Stimulated activated CD4-positive, alpha-beta T cell treated with anti-CD3 and anti-CD28 coated beads, Interleukin-1b, Interleukin-23, amount 100 ng/mL, for 48 hours (primary cell): ENCODE measurements at places on chromosomes 4 and X.
A peak's percentile ranks its signal among the peaks of the same experiment; 100 is the strongest.

- no peak for DNase-seq
Measured at GRCh38 chr4:130646886-130647285, 1550.9 kb downstream of the C4orf33 start.

DNA sequence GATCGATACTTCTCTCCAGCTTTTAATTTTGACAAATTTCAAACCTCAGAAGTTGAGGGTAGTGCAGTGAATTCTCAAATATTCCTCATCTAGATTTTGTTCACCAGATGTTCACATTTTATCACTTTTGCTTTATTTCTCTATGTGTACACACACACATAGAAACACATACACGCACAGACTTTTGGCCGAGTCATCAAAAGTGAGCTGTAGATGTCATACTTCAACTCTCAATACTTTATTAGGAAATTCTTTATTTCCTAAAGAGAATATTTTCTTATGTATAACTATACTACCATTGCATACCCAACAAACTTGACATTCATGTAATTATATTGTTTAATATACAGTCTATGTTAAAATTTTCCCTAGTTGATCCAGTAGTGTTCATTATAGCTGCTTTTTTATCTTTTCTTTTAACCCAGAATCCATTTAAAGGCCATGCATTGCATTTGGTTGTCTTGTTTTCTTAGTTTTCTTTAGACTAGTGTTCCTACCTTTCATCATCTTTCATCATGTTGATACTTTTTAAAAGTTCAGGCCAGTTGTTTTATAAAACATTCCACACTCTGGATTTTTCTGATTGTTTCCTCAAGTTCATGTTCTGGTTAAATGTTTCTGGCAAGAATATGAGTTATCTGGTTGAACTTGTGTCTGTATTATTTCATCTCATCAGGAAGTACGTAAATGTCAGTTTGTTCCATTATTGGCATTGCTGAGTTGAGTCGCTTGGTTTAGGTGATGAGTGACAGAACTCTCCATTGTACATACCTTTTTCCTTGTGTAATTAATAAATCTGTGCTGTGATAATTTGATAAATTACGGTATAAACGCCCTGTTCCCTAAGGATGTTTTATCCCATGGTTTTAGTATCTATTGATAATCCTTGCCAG lies 94.1 kb upstream of the TLR2 start:
- no peak for DNase-seq

GRCh38 chrX:136525738-136526606 lies 6.0 kb upstream of the VGLL1 start:
- peak; percentile 8 for DNase-seq

DNA sequence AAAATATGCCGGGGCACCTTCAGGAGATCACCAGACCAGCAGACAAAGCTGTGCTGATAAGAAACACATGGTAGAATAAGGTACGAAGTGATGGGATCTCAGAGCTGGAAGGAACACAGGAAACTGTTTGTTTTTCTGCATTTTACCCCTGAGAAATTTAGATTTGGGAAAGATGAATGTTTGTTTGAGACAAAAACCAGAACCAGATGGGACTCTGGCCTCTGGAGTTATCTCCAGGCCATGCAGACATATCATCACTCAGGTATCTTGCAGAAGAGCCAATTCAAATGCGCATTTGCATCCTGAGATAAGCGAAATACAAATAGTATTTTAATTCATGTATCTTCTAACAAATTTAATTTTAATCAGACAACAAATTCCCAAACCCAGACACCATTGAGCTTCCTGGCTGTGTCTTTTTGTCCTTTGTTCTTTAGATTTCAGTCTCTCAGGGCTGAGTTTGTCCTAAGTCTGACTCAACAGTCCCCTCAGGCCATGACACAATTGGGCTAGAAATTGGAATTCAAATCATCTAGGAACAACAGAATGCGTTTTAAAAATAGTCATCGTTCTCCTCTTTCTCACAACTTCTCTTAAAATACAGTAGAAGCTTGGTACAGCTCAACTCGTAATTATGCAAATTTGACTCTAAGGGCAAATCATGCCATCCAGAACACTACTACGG lies 159.0 kb downstream of the PACRGL start:
- no peak for DNase-seq

GRCh38 chr4:76545226-76545884 lies 110.3 kb downstream of the SHROOM3 start:
- no peak for DNase-seq

DNA sequence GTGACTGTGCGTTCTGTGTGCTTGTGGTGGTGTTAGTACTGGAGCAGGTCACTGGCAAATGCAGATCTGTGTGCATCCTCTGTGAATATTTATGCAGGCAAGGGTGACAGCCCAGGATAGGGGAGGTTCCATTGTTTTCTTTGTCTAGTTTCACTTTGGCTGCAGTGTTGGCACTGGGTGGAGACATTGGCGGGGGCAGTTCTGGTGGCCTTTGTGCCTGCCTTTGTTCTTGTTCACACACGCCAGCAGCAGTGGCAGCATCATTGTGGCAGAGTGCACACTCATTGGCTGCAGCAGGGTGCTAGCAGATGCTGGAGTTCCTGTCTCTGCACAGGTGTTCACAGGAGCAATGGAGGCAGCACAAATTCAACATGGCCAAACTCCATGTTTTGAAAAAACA lies 495.3 kb downstream of the UBE2NL start:
- no peak for DNase-seq

DNA sequence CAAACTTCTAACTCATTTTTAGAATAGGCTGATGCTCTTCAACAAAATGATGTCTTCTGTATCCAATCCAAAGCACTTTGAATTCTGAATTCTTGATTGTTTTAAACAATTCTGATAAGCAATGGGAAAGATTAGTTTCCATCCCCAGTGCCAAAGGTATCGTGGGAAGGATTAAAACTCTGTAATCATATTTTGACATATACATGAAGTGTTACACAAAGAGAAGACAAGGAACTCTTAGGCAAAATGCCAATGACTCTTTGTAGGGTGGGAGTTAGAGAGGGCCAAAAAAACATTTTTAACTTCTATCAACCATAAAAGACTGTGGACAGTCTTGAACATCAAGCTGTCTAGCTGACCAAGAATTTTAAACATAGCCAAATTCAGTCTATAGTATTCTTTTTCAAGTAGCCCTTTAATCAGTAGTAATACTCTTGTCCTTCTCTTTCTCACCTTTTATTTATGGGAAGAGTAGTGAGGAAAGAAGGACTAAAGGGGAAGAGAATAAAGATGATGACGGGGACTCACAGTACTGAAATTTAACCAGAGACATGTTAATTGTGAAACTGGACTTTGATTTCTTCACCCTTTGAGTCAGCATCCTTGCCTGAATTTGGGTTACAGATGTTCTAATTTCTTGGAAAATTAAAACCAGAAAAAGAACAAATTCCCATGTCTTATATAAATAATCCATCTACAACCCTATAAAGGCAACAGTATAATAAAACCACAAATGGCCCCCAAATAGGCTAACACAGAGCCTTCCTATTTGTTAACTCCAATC lies 51.8 kb upstream of the VEGFD start:
- no peak for DNase-seq

- DNase-seq: no peak
Measured at GRCh38 chr4:88802138-88802537, 104.5 kb upstream of the NAP1L5 start.

- DNase-seq: no peak
Measured at GRCh38 chrX:17375367-17375636, 302 bp downstream of the NHS start.

DNA sequence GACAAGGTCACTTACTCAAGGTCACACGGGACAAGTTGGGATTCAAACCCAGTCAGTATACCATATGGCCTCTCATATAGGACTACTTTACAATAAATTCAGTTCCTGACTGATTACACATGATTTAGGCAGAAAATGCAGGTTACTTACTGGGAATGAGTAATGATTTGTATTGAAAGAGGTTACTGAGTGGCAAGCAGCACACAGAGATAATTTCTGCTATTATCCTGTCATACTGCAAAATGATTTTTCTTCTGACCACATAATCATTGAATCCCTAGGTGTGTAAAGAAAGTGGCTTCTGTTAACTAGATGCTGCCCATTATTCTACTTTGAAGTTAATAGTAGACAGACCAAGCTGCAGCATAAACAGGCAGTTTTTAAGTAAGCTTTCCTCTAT lies 8.2 kb downstream of the FREM3 start:
- DNase-seq: no peak

- DNase-seq: no peak
Measured at GRCh38 chr4:77488882-77489281, 116.7 kb upstream of the CXCL13 start.

DNA sequence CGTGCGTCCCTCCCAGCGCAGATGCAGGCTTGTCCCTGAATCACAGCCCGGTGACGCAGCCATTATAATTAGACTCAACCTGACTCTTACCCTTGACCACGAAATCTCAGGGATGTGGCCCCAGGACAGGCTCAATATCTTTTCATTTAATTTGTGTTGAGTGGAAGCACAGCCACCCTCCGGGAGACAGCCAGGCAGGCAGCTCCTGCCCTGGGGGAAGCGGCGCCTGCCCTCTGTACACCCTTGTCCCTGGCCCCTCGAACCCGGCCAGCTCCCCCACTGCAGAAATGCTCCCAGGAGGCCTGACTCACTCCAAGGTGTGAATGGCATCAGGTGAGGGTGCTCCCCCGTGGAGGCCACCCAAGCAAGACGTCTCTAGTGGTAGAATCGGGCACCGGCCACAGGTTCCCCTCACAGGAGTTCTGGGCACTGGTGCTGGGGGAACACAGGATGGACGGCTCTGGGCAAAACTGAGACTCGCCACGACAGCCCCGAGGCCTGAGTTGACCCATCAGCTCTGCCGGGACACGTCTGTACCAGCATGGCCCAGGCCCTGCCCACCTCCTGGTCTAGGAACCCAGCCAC lies 2.7 kb downstream of the CPLX1 start:
- DNase-seq: no peak

GRCh38 chr4:40577588-40578253 lies 51.9 kb downstream of the RBM47 start:
- DNase-seq: no peak

DNA sequence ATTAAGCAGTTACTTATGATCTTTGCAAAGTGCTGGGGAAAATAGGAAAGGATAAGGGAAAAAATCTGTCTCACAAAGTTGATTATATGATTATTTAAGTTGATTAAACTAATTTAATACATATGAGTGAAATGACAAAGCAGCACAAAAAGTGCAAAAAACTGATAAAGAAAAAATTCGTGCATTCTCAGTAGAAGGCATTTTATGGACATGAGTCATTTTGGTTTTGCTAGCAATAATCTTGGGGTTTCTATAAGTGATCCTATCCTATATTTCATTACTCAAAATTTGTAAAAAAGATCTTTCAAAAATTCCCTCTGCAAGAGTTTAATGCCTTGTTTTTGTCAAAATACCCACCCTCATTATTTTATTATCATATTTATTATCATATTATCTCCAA lies 224.2 kb upstream of the ANXA10 start:
- DNase-seq: no peak

DNA sequence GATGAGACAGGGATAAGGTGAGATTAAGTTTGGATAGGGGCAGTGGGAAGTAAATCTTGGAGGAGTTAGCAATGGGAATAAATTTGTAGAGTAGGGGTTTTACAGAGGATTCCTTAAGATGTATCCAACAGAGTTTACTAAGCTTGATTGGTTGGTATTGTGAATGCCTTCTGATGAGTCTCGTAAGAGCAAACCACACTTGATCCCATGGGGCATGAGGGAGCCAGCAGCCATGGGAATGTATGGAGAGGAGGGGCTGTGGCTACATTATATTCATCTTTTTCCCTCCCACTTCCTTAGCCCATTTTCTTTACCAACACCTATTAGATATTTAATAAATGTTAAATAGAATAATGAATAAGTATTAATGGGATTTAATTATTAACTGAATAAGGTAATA lies 126.6 kb upstream of the NDST3 start:
- DNase-seq: no peak
